ENCODE measurements at places on chromosomes 3 and 15.

DNA sequence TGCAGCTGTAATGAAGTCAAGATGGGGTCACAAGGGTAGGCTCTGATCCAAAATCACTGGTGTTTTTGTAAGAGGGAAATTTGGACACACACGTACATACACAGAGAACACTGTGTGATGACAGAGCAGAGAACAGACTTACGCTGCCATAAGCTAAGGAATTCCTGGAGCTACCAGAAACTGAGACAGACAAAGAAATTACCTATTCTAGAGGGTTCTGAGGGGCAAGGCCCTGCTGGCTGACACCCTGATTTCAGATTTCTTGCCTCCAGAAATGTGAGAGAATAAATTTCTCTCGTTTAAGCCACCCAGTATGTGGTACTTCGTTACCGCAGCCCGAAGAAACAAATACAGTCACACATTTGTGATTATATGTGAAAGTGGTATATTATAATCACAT lies 24.8 kb downstream of the CBLB start:
- DNase-seq: no peak

- DNase-seq: no peak
Measured at GRCh38 chr15:28930476-28931291, 44.9 kb downstream of the APBA2 start.

DNA sequence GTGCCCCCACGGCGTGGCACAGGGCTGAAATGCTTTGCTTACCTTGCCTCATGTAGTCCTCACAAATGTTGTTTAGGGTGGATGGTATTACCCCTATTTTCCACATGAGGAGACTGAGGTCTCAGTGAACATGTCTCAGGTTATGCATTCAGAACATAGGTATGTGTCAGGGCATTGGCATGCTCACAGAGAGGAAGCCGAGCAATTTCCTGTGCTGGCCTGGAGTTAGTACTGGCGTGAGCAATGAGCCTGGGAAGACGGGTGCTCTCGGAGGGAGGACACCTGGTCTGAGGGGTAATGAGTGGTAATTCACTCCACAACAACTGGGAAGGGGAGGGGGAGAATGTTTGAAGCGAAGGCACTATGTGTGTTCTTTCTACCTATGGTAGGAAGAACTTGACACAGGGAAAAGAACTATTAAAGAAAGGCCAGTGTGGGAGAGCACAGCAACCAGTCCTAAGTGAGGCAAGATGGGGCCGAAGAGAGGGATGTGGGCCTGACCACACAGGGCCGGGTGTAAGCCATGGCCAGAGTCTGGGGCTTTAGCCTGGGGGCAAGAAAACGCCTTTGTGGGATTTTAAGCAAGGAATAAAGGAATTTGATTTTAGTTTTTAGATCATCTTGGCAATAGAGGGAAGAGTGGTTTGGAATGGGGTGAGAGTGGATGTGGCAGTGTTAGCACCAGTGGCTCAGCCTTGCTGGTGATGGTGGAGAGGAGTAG lies 4.9 kb upstream of the FAM131A start:
- no peak for DNase-seq

DNA sequence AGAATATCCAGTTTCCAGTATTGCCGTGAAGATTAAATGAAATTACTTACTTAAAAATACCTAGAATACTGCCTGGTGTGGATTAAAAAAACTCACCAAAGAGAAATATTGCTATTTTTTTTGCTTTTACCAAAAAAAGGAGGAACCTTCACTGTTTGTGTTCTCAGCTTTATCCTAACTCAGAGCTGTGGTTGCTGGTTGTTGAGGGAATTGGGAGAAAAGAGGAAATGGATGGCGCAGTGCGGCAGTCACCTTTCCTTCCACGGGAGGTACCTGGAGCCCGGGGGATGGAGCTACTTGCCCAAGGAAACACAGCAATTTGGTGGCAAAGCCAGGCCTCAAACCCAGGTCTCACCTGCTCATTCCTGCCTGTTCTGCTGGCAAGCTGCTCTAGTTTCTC lies 270.3 kb downstream of the RPLP1 start:
- DNase-seq: no peak

GRCh38 chr3:14335774-14336748 lies 66.3 kb upstream of the SLC6A6 start:
- no peak for DNase-seq

- DNase-seq: no peak
Measured at GRCh38 chr15:66078929-66079275, 174.6 kb downstream of the MEGF11 start.

- no peak for DNase-seq
Measured at GRCh38 chr15:100934726-100935125, 15.6 kb downstream of the LRRK1 start.

DNA sequence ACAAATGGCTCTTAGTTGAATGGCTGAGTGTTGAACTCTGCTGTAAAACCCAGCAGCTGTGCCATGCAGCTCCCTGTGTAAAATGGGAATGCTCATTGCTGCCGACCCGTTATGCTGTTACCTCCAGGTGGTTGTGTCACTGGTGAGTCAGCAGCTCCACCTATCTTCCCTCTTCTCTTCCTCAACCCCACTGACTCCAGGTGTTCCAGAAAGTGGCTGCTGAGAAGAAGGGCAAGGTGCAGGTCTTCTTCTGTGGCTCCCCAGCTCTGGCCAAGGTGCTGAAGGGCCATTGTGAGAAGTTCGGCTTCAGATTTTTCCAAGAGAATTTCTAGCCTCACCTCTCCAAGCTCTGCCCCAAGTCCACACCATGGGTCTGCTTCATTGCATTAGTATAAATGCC lies 41.9 kb downstream of the NOX5 start:
- no peak for DNase-seq

GRCh38 chr3:134874737-134875413 lies 79.8 kb downstream of the EPHB1 start:
- DNase-seq: no peak

- DNase-seq: no peak
Measured at GRCh38 chr15:71083349-71083748, 31.9 kb upstream of the THSD4 start.

DNA sequence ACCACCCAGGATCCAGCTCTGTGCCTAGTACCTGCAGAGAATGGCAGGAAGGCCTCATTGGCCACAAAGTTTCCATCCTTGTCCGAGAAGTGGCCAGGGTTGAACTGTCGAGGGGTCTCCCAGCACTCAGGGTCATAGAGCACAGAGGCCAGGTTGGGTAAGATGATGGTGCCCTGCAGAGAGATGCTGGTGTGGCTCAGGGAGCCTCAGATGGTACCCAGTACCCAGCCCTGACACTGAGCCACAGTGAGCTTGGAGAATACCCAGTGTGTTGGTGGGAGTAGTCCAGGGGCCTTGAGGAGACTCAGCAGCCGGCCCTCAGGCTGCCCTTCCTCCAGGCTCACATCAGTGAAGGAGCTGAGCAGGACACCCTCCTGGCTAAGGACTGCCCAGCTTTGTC lies 11.5 kb upstream of the PARL start:
- no peak for DNase-seq

All from stimulated activated CD4-positive, alpha-beta T cell treated with anti-CD3 and anti-CD28 coated beads, Interleukin-1b, Interleukin-23, amount 100 ng/mL, for 4 hours (primary cell).